ENCODE measurements at places on chromosomes 3 and 15. TPM values are rescaled to one million over a fixed set of nuclear protein-coding genes. Genes with fewer than 3 reads are reported as not detected.

PDCD7 gene
- polyA plus RNA-seq: 7.5 TPM

INO80 gene
- polyA plus RNA-seq: 5.3 TPM

XCR1 gene
- polyA plus RNA-seq: not detected

POLQ gene
- polyA plus RNA-seq: 1.0 TPM

ALDH1L1 gene
- polyA plus RNA-seq: not detected

CHCHD6 gene
- 21.4 TPM for polyA plus RNA-seq

GRCh38 chr3:67561667-67562394, 92.6 kb downstream of the SUCLG2 start:
- DNase-seq: no peak

GRCh38 chr15:66784174-66784573, 82.1 kb downstream of the SMAD6 start:
- no peak for DNase-seq

- no peak for DNase-seq
Measured at GRCh38 chr3:129703913-129704312, 97.4 kb upstream of the PLXND1 start.

- no peak for DNase-seq
Measured at GRCh38 chr3:149368674-149369497, 8.6 kb downstream of the TM4SF1 start.

DNA sequence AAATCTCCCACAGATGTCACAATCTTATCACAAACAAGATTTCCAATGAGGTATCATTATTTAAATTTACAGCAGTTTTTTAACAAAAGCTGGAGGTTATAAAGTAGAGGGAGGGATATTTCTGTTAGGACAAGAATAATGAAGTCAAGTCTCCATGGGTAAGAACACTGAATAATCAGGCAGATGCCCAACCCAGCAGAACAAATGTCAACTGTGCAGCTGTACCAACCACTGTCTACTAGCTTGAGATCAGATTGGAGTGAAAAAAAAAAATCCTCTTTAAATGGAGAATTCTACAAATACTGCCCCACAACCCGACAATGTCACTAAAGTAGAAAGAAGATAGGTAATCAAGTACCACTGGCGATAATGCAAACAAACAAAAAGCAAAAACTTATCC, 30.3 kb downstream of the DHX36 start:
- no peak for DNase-seq

DNA sequence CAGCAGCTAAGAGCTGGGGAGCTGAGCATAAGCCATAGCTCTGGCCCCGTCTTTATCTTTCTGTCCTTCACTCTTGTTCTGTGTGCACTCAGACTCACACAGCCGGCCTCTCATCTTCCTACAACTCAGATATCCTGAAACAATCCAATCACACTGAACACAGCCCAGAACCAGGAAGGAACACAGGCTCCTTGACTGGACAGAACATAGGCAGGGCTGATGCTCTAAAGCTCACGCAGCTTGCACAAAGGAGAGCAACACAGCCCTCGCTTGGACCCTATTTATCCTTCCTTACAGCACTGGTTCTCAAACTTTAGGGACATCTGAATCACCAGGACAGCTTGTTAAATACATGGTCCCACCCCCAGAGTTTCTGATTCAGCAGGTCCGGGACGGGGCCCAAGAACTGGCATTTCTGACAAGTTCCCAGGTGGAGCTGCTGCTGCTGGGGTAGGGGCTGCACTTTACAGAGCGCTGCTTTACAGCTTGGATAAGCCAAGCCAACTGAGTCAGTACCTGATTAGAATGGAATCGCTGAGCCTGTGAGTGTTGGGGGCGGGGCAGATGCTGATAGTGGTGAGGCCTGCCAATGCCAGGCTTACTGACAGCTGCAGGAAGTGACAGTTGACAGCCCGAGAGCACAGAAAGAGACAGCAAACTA, 65.1 kb downstream of the MRPL46 start:
- peak; percentile 48 for DNase-seq

DNA sequence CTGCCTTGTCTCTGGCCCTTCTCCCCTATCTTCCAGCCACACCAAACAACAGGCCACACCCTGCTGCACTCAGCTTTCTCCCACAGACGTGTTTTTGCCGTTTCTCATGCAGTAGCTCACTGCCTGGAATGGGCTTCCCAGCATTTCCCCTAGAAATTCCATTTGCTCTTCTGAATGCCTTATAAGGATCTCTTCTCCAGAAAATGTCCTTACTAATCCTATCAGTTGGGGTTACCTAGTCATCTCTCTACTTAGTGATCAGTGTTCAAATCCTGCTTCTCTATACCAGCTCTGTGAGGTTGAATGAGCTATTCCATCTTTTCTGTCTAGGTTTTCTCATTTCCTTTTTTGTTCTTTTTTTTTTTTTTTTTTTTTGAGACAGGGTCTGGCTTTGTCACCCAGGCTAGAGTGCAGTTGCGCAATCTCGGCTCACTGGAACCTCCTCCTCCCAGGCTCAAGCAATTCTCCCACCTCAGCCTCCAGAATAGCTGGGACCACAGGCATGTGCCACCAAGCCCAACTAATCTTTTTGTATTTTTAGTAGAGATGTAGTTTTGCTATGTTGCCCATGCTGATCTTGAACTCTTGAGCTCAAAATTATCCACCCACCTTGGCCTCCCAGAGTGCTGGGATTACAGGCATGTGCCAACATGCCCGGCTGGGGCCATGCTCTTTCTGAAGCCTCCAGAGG, 98.2 kb upstream of the CHD2 start:
- peak; percentile 95 for DNase-seq

Measured in GM23248 (cell line).